WTC11 (cell line): ENCODE measurements at places on chromosomes 5 and 9. TPM values are rescaled to one million over a fixed set of nuclear protein-coding genes. Genes with fewer than 3 reads are reported as not detected.

GPX3 gene
- total RNA-seq, result 24.5 to 26.9 TPM (median 26.2 TPM) in 3 replicates

GRCh38 chr9:115986508-115986907 is 167.1 kb upstream of the PAPPA start:
- no peak for DNase-seq
- no peaks in the 10 kb centered on the region; the same call in 1 of the 2 replicates for H3K27me3 ChIP-seq
- H3K4me1 ChIP-seq, result peaks cover under 1% of the 10 kb centered on the region
- no peak overlapping the region for H3K27ac ChIP-seq

GRCh38 chr9:120014796-120015195 is 565.2 kb downstream of the CDK5RAP2 start:
- H3K27me3 ChIP-seq, result no peaks in the 10 kb centered on the region; the same call in 1 of the 2 replicates
- no peaks in the 10 kb centered on the region for H3K36me3 ChIP-seq
- no peak for DNase-seq

DNA sequence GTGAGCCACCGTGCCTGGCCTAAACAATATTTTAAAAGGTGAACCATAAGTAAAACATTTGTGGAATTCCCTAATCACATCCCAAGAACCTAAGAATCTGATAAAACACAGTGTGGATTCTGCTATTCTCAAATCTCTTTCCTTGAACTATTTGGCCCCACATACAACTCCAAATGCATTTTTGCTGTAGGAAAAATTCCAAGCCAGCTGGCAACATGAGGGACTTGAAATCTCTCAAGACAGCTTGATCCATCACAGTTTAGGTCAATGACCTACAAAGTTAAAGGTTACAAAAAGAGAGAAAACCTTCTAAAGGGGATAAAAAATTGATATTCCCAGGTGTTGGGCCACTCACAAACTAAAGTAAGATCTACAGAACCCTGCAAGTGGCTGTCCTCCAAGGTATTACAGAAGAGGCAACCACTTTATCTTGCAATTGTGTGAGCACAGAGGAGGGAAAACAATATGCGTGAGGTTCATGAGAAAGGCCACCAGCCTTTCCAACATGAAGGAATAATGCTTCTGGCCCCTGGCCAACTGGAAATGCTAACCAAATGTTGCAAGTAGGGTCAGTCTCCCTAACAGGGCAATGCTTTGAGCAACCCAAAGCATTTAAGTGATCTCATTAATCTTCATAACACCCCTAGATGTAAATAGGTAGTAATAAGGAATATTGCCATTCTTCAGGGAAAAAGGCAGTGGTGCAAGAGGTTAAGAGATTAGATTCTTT is 221.4 kb downstream of the SEMA5A start:
- no peak for DNase-seq
- H3K4me1 ChIP-seq, result peaks cover 13% of the 10 kb centered on the region; the same call in 1 of the 2 replicates
- no peaks in the 10 kb centered on the region for H3K36me3 ChIP-seq

GRCh38 chr5:62477801-62478200 is 65.2 kb downstream of the IPO11 start:
- peaks cover 26% of the 10 kb centered on the region for H3K36me3 ChIP-seq
- no peaks in the 10 kb centered on the region for H3K27me3 ChIP-seq
- no peaks in the 10 kb centered on the region for H3K4me1 ChIP-seq
- no peak overlapping the region for H3K27ac ChIP-seq
- DNase-seq, result no peak
- H3K4me3 ChIP-seq, result no peak overlapping the region

DNA sequence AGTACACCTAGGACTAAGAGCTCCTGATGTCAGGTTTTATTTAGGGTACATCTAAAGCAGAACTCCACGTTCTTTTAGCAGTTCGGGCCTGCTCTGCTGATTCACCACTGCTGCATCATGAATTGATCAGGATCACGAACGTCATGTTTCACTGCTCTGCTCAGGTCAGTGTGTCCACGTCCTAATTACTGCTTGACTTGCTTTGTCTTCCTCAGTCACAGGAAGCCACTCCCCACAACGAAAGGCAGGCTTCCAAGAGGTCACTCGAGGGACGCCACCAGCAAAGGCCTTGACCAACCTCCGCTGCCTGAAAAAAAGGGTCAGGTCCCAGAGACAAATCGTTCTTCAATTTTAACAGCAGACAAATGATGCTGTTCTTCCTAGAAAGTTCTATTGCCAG is 40.3 kb downstream of the CTNND2 start:
- H3K4me3 ChIP-seq, result no peak overlapping the region
- no peaks in the 10 kb centered on the region for H3K4me1 ChIP-seq
- no peak for DNase-seq
- no peak overlapping the region for H3K27ac ChIP-seq
- no peaks in the 10 kb centered on the region for H3K27me3 ChIP-seq

GRCh38 chr9:4510546-4511322 is 20.5 kb downstream of the SLC1A1 start:
- H3K4me3 ChIP-seq, result no peak overlapping the region
- H3K4me1 ChIP-seq, result peaks cover 38% of the 10 kb centered on the region
- H3K27me3 ChIP-seq, result peaks cover 18% of the 10 kb centered on the region
- H3K27ac ChIP-seq, result no peak overlapping the region
- DNase-seq, result no peak
